ENCODE measurements at places on chromosomes 5 and 9. TPM values are rescaled to one million over a fixed set of nuclear protein-coding genes. Genes with fewer than 3 reads are reported as not detected.

- ATAC-seq: no peak
Observed at GRCh38 chr5:179860301-179860700, 1.7 kb upstream of the MRNIP start.

Gene PCDHGB6
- total RNA-seq: not detected

Gene ZNF658
- 1.6 TPM for total RNA-seq

GRCh38 chr5:72522607-72523006, 15.4 kb upstream of the ZNF366 start:
- ATAC-seq: no peak

Gene PCDHA9
- not detected for total RNA-seq

Gene ECM2
- not detected for total RNA-seq

DNA sequence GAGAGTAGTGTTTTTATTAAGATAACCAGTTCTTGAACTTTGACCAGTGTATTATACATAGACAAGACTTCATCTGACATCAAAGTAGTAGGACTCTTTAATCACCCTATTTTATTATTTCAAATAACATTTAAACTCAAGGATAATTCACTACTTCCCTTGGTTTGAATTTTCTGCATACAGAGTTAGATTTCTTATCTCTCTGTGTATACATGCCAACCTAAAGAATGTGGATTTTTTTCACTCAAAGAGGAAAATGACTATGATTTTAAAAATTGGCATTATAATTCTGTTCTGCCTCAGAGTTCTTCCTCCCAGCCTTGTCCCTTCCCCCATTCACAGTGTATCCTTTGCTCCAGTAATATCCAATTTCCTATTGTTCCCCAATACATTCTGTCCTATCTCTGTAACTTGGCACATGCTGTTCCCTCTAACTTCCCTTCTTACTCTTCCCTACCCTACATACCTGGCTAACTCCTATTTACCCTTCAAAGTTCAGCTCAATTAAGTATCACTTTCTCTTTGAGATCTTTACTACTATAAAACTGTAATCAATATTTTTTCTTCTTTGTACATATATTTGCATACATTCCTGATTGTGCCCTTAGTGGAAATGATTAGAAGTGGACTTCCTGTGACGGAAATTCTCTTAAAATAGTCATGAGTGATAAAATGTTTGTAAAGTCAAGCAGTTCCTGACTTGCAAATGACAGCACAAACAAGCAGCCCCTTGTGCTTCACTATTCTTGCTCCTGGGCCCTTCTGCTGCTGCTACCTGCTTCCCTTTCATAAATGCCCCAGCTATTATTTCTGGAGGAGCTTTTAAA, 38.1 kb upstream of the DENND4C start:
- ATAC-seq: no peak

Gene AJM1
- 4.3 TPM for total RNA-seq

Gene C7
- total RNA-seq: not detected

Gene TMEM252
- total RNA-seq: not detected

DNA sequence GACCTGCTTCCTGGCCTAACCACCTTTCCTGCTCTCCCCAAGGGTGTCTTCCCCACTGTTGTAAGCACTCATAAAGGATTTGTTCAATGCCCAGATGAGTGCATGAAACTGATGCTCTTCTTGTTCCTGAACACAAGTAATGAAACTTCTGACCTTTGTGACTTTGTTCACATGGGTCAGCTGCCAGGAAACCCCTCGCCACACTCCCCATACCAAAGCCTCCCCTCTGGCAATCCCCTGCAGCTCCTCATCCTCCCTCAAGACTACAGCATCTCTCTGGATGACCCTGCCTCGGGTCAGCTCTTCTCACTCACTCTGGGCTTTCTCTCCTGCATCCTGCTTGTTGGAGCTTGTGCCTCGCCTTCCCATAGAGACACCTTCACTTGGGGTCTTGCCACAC, 72.2 kb upstream of the SPTLC1 start:
- ATAC-seq: no peak

- ATAC-seq: no peak
Observed at GRCh38 chr9:123395276-123395688, 39.3 kb downstream of the CRB2 start.

DNA sequence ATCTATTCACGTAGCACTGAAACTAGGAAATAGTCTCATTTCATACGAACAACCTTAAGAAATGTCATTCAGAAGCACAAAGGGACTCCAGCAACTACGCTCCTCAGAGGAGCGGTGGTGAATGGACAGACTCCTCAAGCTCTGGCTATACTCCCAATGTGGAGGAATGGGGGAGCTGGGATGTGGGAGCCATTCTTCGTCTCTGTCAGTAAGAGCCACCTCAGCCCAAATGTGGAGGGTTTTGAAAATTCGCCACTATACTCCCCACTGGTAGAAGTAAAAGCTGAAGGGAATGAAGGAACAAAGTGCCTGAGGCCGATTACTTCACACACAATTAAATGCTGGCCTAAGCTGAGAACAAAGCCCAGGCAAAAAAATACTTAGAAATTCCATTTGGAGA, 96.3 kb downstream of the ADAMTS12 start:
- ATAC-seq: no peak

- ATAC-seq: no peak
Observed at GRCh38 chr9:128628471-128629048, 28.1 kb downstream of the DYNC2I2 start.

DNA sequence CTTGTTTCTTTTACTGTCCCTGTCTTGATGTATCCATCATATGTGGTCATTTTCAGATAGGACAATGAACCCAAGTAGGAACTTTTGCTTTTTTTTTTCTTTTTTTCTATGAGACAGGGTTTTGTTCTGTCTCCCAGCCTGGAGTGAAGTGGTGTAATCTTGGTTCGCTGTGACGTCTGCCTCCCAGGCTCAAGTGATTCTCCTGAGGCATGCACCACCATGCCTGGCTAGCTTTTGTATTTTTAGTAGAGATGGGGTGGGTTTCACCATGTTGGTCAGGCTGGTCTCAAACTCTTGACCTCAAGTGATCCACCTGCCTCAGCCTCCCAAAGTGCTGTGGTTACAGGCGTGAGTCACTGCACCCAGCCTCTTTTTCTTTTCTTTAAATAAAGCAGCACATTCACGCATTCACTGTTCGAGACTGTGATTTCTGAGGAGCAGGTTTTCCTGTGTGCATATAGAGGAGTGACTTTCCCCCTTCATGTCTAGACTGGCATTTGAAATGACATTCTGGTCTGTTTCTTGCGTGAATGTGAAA, 448.5 kb downstream of the KDM4C start:
- ATAC-seq: no peak

DNA sequence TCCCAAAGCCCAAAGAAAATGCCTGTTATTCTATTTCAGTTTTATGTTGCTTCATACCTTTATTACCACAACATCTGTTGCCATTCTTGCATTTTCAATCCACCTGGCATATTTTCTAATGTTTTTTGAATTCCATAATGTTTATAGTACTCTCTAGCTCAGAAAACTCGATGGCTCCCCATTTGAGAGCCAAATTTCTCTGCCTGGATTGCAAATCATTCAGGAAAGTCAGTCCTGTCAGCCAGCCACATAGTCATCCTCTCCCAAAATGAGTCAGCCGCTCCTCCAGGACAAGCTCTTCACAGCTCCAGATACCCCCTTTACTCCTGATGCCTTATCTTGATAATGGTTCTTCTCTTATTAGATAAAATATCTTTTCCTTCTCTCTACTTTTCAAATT, 78.2 kb upstream of the ADCY2 start:
- ATAC-seq: no peak

- no peak for ATAC-seq
Observed at GRCh38 chr5:26323794-26324193, 714.6 kb downstream of the CDH9 start.

Gene C9orf153
- 0.26 TPM for total RNA-seq

Gene CCDC171
- total RNA-seq: 5.5 TPM

Gene SLC34A1
- 0.56 TPM for total RNA-seq

- no peak for ATAC-seq
Observed at GRCh38 chr9:91177081-91177480, 184.6 kb downstream of the AUH start.

GRCh38 chr5:929596-929995, 36.9 kb downstream of the TRIP13 start:
- no peak for ATAC-seq

Measured in activated T-helper 17 cell treated with anti-CD3 and anti-CD28 coated beads, Interleukin-2, amount 50 U/mL, for 72 hours (primary cell).